ENCODE measurements at places on chromosomes 1 and 21.

- DNase-seq: no peak
Observed at GRCh38 chr1:34856697-34857096, 2.9 kb downstream of the SMIM12 start.

DNA sequence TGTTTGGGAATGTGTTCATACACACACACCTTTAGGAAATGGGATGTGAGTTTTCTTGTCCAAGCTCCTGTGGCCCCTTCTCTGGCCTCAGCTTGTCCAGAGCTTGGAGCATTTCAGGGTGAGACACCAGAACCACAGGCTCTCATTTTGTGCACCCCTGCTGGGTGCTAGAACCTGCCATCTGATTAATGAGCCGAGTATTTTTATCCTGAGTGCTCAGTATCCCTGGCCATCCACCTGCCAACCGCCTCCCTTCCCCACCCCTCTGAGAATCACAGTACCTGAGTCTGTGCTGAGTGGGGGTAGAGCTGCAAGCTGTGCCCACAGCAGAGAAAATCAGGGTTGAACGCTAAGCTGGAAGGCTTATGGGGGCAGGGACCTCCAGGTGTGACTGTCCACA is 1.4 kb downstream of the CASQ1 start:
- DNase-seq: no peak

DNA sequence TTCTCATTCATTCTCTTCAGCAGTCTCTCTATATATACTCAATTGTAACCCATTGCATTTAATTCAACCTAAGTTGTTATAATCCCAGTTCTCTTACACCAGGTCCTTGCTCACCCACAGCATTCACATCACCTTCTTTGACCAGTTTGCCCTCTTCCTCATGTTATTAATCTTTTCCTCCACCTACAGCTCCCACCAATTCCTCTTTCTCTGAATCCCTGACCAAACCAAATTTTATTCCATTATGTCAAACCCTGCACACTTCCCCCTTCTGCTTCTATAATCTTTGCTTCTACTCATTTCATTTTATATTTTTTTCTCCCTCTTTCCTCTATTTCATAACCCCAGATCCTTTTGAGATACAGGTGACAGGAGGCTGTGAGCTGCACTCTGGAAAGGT is 1.4 kb downstream of the CD1A start:
- no peak for DNase-seq

DNA sequence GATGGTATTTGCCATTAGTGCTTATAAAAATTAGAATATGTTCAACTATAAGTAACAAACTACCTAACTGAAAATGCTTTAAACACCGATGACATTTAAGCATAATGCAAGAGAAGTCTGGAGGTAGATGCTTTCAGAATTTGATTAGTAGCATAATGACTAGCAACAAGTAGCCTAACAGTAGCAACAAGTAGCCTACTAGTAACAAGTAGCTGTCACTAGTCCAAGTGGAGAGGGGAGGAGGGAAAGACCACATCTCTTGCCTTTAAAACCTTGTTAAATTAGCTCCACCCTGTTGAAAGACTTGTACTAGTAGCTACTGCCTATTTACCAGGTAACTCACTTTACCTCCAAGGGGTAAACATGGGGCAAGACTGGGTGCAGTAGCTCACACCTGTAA is 7.9 kb downstream of the GPR88 start:
- no peak for DNase-seq

GRCh38 chr1:203369666-203370065 is 18.7 kb upstream of the FMOD start:
- DNase-seq: no peak

DNA sequence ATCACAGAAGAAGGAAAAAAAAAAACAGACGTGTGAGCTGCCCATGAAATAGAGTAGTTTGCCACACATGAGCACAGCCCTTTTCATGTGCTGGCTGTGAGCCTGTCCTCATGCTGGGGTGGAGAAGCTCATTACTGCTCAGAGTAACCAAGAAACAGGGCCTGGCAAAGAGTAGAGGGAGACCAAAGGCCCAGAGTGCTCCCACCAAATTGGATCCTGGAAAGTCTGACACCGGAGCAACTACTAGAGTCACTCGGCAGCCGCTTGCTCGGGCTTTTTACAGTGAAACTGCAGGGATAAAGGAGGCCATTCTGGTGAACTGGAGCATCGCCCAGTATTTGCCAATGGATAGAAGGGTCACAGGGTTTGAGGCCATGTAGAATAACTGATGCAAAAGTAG is 64.4 kb upstream of the BARHL2 start:
- DNase-seq: no peak

- no peak for DNase-seq
Observed at GRCh38 chr1:42035205-42035829, 116.6 kb upstream of the HIVEP3 start.

DNA sequence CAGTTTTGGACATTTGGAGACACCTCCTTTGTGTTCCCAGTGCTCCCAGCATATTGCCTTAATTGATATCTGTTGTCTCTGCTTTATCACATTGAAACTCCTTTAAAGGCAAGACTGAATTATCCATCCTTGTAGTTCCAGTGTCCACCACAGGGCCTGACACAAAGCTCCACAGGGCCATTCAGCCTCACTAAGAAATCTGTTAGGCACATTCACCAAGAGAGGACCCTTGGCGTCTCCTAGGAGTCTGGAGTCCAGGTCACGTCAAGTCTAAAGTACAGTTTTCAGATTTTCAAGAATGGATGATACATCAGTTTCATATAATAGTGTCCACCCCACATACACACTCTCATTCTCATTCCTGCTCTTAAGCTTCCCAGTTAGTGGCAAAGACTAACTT is 4.8 kb downstream of the ACP6 start:
- no peak for DNase-seq

DNA sequence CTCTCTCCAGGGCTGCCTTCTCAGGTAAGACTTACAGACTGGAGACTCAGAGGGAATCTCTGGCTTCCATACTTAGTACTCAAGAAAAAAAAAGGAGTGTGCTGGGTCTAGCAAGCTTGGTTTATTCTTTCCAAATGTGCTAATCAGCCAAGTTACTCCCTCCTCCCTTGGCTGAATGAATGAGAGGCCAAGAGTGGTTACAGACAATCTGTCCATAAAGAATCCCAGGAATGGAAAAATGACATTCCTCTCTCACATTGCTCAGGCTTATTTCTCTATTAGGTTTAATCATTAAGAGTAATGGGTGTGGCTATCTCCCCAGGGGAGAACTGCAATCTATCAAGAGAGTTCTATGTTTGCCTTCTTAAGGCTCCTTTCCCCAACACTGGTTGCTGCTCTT is 547.3 kb upstream of the PLXNA2 start:
- no peak for DNase-seq

DNA sequence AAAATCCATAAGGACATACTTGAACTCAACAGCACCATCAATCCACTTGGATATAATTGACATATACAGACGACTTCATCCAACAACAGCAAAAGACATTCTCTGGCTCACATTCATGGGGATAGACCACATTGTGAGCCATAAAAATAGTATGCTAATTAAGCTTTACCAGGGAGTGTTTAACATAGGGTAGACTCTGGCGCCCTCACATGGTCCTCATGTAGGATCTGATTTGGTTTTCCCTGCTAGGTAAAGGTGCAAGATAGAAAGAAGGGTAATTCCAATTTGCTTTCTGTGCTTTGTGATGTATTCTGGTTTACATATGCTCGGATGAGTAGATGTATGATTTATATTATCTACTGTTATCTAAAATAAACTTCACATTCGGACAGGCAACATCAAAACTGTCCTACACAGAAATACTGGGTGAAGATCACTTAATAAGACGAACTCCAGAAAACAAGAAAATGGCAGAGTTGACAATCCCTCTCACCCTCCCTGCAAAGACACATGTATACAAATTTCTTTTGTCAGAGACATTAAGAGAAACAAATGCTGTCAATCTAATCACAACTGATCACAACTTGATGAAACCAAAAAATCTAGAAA is 27.7 kb downstream of the CR1L start:
- no peak for DNase-seq

DNA sequence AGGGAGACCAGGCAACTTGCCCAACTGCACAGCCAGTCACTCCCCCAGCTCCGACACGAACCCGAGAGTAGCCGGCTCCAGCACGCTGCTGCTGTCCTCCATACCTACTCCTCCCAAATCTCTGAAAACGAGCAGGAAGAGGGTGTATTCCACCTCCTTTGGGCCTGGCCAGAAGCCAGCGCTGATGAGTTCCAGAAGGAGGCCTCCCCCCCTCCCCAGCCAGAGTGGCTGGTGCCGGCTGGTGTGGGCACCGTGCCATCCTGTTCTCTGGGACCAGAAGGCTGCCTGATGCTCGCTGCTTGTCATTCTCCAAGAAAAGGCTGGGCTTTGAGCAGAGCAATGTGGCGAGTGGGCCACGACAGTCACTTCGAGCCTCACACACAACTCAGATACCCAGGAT is 22.2 kb downstream of the KCNN3 start:
- DNase-seq: no peak

- no peak for DNase-seq
Observed at GRCh38 chr1:164660775-164661174, 101.8 kb downstream of the PBX1 start.

DNA sequence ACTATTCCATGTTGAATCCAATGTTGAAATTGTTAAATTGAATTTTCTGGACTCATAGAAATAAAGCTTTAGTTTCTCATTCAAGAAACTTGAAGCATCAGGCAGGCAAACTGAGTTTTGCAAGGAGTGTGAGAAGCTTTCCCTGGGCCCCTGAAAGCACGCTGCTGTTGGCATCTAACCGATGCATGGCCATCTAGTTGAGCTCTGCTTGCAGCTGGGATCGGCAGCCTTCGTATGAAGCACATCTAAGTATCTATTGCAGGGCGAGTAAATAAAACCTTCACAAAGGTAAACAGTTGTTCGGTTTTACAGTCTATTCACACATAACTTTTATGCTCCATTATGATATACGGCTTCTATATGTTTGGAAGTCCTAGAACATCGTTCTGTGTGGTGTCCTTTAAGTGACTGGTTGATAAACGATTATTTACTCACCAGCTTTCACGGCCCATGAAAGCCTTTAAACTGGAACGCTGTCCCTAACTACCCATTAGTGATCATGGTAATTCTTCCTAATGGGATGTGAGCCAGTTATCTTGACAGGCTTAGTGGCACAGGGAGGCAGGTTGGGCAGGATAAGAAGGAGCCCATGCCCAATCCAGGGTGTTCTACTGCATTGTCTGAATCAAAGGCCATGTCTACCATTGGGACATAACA is 71.7 kb downstream of the SEC16B start:
- no peak for DNase-seq

GRCh38 chr21:45048026-45048698 is 26.2 kb upstream of the ADARB1 start:
- DNase-seq: no peak

GRCh38 chr1:198437332-198437731 is 103.1 kb downstream of the ATP6V1G3 start:
- no peak for DNase-seq

DNA sequence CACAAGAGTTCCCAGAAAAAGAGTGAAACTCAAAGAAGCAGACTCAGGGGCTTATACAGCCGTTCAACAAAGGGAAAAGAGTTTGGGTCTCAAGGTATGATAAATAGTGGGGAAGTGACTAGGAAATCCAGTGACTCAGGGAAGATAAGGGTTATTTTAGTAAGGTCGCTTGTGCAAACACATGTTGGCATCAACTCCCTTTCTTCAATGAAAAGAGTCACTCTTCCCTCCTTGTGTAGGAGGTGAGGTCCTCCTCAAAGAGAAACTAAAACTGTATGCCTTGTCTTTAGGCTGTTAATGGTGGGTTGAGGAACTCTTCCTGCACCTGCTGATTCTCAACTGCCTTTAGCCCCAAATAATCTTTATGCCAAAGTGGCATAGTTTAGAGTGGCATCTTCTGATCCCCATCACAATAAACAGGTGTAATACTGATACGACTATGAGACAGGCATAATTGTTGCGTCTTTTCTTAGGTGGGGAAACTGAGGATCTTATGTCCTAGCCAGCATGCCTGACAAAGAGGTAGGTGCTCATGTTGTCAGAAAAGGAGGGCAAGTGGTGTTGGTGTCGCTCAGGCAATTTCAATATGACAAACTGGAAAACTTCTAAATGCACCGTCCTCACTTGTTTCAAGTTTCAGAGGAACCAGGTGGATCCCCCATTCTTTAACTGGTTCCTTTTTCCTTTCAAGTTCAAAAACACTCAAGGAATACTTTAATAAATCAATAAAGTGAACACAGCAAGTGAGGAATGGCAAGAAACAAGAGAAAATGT is 294.1 kb upstream of the RUNX1 start:
- no peak for DNase-seq

DNA sequence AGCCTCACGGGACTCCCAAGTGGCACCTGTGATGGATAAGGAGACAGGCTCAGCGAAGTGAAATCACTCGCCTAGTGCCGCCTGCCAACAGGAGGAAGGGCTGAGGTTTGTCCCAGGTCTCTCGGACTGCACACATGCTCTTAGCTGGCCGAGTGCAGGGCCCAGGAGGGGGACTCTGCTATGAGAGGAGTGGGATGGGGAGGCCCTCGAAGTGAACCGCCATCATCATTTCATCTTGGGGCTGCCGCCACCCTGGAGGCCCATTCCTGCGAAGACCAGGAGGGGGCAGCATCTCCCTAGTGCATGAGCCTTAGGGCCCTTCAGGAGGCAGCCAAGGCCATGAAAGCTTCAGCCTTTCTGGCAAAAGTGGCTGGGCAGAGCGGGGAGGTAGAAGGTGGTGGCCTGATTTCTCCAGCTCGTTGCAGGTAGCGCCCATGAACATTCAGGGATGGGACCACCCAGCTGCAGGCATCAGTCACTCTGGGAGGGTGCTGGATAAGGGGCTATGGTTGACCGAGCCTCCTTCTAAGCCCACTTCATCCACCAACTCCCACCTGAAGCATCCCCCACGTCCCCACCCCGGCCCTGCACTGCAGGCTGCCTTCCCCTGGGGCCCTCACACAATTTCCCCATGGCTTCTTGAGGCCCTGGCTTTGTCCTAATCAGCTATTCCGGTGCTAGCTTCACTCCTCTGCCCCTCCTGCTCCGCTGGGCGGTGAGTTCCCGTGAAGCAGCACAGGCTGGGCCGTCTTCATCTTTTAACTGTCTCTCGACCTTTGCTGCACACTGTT is 17.2 kb upstream of the RASSF5 start:
- DNase-seq: peak; percentile 49

- DNase-seq: no peak
Observed at GRCh38 chr1:28160782-28161266, 15.7 kb downstream of the PTAFR start.

- DNase-seq: no peak
Observed at GRCh38 chr1:185533596-185533995, 200.6 kb upstream of the HMCN1 start.

DNA sequence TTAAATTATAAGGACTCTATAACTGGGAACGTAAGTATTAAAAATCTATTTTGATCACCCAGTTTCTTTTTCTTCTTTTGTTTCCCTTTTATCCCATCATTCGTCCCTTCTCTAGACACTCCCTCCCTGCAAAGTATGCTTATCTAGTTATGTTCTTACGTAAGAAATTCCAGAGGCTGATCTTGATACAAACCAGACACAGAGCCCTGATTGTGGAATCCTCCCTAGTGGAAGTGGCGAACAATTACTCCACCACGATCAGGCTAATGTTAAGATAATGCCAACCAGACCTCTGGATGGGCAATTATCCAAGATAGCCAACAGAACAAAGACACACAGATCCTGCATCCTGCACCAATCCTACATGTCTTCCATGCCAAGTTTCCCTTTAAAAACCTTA is 1557.4 kb downstream of the PLA2G4A start:
- DNase-seq: no peak

All from effector CD4-positive, alpha-beta T cell (primary cell).